GM18507 (cell line): ENCODE measurements at places on chromosomes 1 and 21.

GRCh38 chr1:156167536-156167935 is 14.2 kb downstream of the SEMA4A start:
- no peak for DNase-seq

DNA sequence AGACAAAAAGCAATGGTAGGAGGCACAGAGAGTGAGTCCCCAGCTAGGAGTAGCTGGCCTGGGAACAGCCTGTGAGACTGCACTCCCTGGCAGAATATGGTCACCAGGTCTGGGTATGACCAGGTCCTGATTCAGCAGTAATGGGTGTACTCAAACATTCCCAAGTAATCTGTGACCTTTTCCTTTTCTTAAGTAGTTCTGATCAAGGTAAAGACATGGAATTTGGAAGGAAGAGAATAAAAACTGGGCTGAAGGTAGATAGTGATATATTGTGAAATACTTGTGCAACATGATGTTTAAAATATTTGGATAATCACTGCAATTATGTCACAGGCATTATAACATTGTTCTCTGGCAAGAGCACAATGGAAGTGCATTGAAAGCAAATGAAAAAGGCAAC is 147.2 kb upstream of the DPYD start:
- no peak for DNase-seq

DNA sequence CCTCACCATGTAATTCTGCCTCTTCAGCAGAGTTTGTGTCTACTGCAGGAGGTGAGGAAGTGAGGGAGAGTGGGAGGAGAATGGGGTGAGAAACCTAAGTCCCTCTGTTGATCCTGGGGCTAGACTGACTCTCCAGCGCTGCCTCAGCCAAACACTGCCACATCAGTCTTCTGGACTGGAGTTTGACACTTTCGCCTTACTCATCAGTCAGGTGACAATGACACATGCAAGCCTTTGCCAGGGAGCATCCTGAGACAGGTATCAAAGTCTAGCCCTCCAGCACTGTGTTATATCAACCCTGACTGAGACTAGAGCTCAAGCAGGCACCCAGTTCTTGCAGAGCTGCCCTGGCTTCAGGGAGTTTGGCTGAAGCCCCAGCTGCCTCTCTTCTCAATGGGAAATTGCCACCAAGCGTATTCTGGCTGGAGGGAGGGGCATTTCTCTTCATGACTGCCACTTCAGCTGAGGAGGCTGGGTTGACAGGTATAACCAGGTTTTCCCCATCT is 33.3 kb upstream of the SUCO start:
- no peak for DNase-seq

DNA sequence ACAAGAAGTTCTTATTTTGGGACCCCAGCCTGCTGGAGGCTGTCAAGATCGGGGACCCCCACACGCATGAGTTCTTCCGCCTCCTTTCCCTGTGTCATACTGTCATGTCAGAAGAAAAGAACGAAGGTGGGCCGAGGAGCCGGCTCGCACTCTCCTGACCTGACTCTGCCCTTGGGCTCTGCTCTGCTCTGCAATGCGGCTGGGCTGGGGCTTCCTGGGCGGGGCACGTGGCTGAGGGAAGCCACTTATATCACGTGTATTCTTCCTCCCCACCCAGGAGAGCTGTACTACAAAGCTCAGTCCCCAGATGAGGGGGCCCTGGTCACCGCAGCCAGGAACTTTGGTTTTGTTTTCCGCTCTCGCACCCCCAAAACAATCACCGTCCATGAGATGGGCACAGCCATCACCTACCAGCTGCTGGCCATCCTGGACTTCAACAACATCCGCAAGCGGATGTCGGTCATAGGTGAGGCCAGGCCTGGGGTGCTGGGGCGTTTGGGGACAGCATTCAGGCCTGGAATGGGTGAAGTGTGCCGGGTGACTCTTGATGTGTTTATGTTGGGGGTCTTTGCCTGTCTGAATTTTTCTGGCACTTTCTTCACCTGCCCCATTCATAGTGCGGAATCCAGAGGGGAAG is 17.6 kb downstream of the ATP8B2 start:
- no peak for DNase-seq

GRCh38 chr1:3019516-3020051 is 1.7 kb upstream of the ACTRT2 start:
- DNase-seq: no peak
